ENCODE measurements at places on chromosomes 4 and X.
A peak's percentile ranks its signal among the peaks of the same experiment; 100 is the strongest.

DNA sequence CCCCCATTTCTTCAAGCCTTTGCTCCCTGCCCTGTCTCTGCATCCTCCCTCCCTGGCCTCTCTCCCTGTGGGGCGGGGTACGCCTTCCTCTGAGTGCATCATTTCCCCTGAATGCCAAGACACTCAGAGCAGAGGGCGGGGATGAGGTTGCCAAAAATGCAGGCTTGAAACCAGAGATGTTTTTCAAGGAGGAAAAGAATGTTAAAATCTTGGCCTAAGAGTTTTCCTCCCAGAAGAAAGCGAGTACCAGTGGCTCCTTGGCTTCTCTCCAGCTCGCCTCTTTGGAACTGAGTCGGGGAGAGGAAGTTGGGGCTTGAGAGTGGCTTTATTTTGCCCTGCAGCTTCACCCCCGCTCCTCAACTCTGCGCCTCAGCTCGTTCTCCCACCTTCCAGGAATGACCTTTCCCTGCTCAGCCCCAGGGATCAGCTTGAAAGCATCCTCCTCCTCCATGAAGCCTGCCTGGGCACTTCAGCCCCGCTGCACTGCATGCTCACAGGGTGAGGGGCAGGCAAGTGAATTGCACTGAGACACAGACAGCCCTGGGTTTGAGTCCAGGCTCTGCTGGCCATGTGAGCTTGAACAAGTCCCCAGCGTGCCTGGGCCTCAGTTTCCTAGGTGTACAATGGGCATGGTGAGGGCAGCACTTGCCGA, 57.5 kb upstream of the SORCS2 start:
- DNase-seq = no peak

DNA sequence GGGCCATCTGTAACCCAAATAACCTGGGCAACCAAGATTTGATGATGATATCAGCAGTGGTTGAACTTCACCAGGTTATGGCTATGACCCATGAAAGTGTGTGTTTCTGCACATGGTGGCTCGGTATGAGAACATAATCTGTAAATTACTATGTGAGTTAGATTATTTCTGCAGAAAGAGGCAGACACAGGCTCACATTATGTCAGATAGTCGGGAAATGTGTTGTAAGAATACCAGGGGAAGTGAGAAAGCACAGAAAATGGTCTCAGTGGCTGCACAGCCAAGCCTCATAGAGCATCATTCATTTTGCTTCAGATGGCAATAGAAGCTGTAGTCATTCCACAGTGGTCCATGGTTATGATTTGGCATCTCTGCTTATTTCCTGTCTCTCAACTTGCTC, 63.0 kb upstream of the RBPJ start:
- DNase-seq = no peak

DNA sequence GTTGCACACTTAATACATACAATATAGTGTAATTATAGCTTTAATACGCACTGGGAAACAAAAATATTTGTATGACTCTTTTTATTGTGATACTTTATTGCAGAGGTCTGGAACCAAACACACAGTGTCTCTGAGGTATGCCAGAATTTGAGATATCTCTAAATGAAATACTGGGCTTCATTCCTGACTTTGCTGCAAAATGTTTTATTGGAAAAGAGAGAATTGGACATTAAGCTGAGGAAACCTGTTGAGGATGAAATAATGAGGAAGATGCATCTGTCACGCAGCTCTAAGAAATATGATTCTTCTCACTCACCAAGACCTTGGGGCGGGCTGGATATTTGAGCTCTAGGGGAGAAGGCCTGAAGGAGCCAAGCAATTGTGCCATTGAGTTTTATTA, 242.1 kb downstream of the CPE start:
- no peak for DNase-seq

GRCh38 chr4:15336410-15337167, 91.2 kb upstream of the C1QTNF7 start:
- no peak for DNase-seq

DNA sequence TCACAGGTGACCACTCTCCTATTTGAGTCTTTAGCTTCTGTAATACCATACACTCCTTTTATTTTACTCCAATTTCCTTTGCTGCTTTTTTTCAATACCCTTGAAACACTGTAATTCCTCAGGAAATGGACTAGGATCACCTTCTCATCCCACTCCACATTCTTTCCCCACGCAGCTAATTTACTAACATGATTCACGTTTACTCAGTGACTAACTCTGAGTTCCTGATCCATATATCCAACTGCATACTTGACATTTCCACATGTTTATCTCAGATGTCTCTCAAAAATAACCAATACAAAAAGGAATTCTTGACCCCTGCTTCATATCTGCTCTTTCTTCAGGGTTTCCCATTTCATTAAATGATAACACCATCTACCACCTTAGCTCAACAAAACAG, 19.9 kb downstream of the RPS6KA6 start:
- DNase-seq = no peak

DNA sequence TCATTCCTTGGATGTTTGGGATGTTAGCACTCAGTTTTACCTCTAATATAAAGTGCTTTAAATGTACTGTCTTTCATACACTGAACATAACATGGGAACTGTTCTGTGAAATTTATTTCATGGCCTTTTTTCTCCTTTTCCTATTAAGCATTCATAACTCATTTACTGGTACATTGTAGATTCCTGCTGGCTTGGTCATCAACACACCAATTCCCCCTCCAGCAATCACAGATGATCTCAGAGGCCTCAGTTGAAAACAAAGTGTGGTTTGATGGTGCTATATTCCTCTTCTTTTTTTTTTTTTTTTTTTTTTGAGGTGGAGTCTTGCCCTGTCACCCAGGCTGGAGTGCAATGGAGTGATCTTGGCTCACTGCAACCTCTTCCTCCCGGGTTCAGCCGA, 61.9 kb upstream of the FAM47B start:
- DNase-seq = no peak

GRCh38 chrX:102712216-102712966, at the start of gene GPRASP2:
GPRASP2 (plus strand) TSS chrX:102712448; CDS start chrX:102714870, 2,422 bp downstream.
- peak; percentile 37 for DNase-seq

- no peak for DNase-seq
Observed at GRCh38 chr4:27272217-27272616, 411.6 kb downstream of the STIM2 start.

GRCh38 chr4:16442296-16442695, 216.0 kb upstream of the TAPT1 start:
- no peak for DNase-seq

DNA sequence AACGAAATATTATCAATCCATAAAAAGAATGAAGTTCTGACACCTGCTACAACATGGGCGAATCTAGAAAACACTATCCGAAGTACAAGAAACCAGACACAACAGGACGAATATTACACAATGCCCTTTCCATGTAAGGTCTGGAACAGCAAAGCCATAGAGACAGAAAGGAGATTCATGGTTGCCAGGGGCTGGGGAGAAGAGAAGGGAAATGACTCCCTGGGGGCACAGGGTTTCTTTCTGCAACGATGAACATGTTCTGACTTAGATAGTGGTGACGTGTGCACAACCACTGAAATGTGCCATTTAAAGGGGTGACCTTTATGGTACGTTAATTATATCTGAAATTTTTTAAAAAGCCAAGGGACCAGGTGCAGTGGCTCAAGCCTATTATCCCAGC, 28.3 kb downstream of the GPR143 start:
- no peak for DNase-seq

DNA sequence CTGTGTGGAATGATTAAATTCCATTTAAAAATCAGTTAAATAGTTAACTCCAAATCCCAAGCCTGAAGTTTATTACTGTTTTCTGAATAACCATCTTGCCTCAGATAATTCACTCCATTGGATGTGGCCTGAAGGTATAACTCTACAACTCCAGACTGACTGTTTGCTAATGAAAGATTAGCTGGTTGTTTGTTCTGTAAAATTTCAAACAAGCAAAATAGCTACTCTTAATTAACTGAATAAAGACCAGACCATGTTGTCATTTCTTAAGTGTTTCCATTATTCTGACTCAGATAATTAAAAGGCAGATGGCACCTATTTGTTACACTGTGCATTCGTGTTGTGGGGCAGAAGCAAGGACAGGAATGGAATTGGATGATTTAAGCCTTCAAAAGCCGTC, 78.5 kb upstream of the DDIT4L start:
- DNase-seq = no peak

- DNase-seq = no peak
Observed at GRCh38 chr4:53476232-53477037, 99.0 kb downstream of the FIP1L1 start.

DNA sequence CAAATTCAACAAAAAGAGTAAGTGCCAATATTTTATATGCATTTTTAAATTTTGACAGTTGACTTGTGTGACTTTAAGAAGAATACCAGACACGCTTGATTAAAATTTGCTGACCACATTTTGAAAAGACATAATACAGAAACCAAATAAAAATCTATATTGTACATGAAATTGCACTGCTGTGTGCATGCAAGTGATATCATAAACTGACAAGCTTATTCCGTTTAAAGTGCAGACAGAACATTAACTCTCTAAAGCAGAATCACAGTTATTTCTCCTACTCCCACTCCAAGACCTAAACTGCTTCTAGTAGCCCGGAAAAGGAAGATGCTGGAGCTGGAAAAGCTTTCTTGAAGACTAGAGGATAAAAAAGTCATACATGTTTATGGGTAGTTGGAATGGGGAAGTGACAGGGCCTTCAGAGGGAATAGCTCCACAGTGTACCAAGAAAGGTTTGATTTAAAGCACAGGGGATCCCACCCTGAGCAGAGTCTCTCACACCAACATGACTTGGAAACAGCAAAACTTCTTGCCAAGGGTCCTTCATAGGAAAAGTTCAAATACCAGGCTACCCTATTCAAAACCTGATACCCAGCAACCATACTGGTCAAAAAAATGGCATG, 34.1 kb upstream of the NAF1 start:
- no peak for DNase-seq

GRCh38 chrX:147838465-147839131, 73.1 kb upstream of the FMR1 start:
- DNase-seq = no peak

DNA sequence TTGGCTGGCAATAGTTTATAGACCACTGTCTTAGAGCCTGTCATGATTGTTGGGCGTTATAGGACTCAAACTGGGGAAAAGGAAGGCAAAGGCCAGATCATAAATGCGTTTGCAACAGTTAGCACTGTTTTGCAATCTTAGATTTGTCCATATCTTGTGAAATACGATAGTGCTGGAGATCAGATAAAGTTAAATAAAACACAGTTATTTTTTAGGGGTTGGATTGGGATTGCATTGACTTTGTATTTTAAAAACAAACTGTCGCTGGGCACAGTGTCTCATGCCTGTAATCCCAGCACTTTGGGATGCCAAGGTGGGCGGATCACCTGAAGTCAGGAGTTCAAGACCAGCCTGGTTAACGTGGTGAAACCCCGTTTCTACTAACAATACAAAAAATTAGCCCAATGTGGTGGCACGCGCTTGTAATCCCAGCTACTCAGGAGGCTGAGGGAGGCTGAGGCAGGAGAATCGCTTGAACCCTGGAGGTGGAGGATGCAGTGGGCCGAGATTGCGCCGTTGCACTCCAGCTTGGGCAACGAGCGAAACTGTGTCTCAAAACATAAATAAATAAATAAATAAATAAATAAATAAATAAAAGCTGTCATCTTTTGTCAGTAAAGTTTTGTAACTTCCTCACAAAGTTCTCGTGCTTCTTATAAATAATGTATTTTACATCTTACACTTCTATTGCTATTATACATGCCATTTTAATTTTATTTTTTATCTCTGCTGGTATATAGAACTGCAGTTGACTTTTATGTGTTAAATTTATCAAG, 117.2 kb downstream of the KDM6A start:
- DNase-seq = no peak

- peak; percentile 79 for DNase-seq
Observed at GRCh38 chr4:8198906-8199593, at the start of gene SH3TC1. SH3TC1 (plus strand) TSS chr4:8199290; CDS start chr4:8205195, 5,905 bp downstream.

GRCh38 chr4:5460106-5460801, 248.1 kb downstream of the EVC2 start:
- DNase-seq = no peak

DNA sequence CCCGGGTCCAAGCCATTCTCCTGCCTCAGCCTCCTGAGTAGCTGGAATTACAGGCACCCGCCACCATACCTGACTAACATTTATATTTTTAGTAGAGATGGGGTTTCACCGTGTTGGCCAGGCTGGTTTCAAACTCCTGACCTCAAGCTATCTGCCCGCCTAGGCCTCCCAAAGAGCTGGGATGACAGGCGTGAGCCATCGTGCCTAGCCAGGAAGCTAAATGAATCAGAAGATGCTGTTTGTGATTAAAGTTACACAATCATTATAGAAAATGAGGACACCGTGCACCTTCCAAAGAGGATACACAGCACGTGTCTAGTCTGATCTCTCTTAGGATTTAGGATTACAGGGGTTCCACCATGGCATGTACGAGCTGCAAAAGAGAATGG, 99.6 kb downstream of the DHRSX start:
- DNase-seq = no peak

- no peak for DNase-seq
Observed at GRCh38 chr4:170030121-170030520, 3.9 kb upstream of the MFAP3L start.

GRCh38 chrX:136047016-136047642, 61.9 kb downstream of the SLC9A6 start:
- DNase-seq = no peak

DNA sequence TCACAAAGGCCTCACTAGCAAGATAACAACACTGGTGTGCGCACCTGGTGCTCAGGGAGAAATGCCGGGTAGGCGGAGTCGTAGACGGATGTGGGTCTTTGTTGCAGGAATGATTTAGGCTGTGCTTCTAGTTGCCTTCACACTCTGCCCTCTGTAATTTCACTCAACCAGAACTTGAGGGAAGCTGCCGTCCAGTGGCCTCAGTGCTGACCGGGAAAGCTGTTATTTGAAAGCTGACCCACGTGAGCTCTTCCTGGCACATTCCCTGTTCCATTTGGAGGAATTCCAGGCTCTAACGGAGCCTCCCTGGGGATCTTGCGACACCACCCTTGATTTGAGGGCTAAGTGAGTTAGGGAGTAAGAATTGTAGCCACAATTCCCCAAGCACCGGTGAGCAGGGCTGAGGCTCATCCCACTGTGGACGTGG, 15.9 kb downstream of the SH3TC1 start:
- no peak for DNase-seq

DNA sequence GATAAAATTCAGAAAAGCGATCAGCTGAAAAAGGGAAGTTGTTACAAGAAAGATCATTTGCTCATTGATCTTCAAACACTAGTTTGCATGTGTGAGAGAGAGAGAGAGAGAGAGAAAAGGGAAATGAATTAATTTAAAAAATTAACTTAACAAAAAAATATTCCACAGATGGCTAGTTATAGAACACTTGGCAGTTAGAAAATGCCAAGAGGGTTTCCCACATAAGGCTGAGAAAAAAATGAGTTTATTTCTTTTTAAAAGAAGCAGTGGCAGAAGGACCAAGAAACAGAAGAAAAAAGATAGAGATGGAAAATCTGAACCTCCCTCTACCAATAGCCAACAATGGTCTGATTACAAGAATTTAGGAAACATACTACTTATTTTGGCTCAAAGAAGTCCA, 47.1 kb downstream of the FGF13 start:
- no peak for DNase-seq

DNA sequence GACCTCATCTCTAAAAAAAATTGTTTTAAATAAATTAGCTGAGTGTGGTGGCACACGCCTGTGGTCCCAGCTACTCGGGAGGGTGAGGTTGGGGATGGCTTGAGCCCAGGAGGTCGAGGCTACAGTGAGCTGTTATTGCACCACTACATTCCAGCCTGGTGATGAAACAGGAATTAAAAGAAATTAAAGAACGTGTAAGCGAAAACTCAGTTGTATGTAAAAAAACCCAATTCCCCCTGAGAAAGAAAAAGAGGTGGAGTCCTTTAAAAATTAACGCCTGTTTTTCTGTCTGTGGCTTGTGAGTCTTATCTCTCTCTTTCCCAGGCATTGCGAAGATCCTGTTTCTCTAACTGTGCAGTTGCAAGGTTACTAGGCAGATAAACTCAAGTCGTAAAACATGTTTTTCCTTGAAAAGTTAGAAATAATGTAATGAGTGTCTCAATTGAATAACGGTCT, 22.1 kb downstream of the EPGN start:
- no peak for DNase-seq
